ENCODE measurements at places on chromosomes 2 and 18. TPM values are rescaled to one million over a fixed set of nuclear protein-coding genes. Genes with fewer than 3 reads are reported as not detected.

DNA sequence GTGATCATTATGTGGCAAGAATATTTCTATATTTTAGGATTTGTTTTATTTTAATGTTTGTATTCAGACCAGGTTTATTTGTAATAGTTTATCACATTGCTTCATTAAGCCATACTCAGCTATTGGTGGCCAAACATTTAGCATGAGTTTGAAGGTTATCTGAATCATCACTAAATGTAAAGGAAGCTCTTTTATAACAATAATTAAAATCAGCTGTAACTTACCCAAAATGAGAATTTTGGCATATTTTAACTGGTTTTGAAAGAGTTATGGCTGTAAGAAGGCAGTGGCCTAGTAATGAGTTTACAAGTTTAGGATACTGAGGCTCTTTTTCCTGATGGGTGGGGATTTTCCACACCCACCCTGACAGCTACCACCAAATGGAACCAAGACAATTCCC, 177.8 kb downstream of the EN1 start:
- DNase-seq, result no peak

GRCh38 chr2:76450024-76450475, 739.3 kb upstream of the GCFC2 start:
- no peak for DNase-seq

GRCh38 chr2:204657024-204657423, 111.7 kb downstream of the PARD3B start:
- no peak for DNase-seq

- no peak for DNase-seq
These were observed 127.6 kb upstream of the LINC00305 start for GRCh38 chr18:64276311-64277090.

DNA sequence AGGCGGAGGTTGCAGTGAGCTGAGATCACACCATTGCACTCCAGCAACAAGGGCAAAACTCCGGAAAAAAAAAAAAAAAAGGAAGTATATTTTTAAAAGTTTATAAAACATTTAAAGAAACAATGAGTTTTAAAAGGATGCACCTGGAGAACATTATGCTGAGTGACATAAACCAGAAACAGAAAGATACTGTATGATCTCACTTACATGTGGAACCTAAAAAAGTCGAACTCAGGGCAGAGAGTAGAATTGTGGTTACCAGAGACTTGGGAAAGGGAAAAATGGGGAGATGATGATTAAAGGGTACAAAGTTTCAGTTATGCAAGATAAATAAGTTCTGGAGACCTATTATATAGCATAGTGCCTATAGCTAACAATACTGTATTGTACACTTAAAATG, 52.8 kb upstream of the RTN4 start:
- DNase-seq, result no peak

- peak; percentile 67 for DNase-seq
These were observed 97.9 kb upstream of the KLHL29 start for GRCh38 chr2:23286758-23287704.

- no peak for DNase-seq
These were observed 192.1 kb downstream of the MGAT5 start for GRCh38 chr2:134445985-134446382.

- DNase-seq, result no peak
These were observed 104.0 kb upstream of the REV1 start for GRCh38 chr2:99593692-99594427.

GRCh38 chr2:121550669-121551068, 20.0 kb downstream of the RNU4ATAC start:
- DNase-seq, result no peak

Gene SCN9A
- total RNA-seq, result 25.5 TPM

Gene IL1RL2
- total RNA-seq, result not detected

Gene PLCL1
- 6.7 TPM for total RNA-seq

Gene GLI2
- total RNA-seq, result 14.4 TPM

Gene ZNF892
- 8.5 TPM for total RNA-seq

Gene DSG1
- 0.04 TPM for total RNA-seq

Gene IL1R2
- total RNA-seq, result 5.7 TPM

Gene GRHL1
- total RNA-seq, result 1.5 TPM
